ENCODE measurements at places on chromosomes 16 and 17.

GRCh38 chr17:28612531-28612930, 1.5 kb downstream of the RSKR start:
- DNase-seq = no peak

DNA sequence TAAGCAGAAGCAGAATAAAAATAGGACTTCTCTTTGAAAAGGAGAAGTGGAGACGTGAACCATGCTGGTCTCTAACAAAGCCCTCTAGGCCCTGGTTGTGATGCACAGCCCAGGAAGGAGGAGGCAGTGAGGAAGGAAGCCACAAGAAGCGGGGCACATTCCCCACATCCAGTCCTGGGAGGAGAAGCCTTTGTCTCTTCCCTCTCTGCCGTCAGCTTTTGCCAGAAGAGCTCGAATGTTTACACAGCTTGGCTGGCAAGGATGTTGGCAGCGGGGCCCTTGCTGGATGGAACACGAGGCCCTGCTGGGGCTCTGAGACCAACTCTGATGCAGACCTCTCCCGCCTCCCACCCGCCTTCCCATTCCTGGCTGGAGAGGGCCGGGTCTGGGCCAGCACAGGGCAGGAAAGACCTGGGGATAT, 91.3 kb downstream of the MAF start:
- DNase-seq = no peak

GRCh38 chr16:10265770-10266615, 83.8 kb upstream of the GRIN2A start:
- DNase-seq = no peak

DNA sequence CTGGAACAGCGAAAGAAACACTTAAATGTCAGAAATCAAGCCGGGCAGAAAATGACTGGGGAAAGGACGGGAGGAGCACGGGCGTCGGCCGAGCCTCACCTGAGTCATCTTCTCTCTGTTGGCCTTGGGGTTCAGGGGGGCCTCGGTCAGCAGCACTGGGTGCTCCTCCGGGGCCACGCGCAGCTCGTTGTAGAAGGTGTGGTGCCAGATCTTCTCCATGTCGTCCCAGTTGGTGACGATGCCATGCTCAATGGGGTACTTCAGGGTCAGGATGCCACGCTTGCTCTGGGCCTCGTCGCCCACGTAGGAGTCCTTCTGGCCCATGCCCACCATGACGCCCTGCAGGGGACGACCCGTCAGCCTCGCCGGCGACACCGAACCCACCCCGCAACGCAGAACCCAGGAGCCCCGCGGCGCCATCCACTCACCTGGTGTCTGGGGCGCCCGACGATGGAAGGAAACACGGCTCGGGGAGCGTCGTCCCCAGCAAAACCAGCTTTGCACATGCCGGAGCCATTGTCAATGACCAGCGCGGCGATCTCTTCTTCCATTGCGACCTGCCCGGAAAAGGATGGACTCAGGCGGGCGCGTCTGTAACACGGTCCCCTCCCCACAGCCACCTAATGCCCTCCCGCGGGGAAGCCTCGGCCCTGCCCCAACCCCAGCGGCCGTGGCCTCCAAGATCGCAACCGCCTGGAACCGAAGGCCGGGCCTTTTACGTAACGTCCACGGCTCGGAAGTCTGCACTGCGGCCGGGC, 616 bp downstream of the ACTG1 start:
- no peak for DNase-seq

- peak; percentile 23 for DNase-seq
These were observed 556 bp upstream of the SPNS1 start for GRCh38 chr16:28974007-28974436.

DNA sequence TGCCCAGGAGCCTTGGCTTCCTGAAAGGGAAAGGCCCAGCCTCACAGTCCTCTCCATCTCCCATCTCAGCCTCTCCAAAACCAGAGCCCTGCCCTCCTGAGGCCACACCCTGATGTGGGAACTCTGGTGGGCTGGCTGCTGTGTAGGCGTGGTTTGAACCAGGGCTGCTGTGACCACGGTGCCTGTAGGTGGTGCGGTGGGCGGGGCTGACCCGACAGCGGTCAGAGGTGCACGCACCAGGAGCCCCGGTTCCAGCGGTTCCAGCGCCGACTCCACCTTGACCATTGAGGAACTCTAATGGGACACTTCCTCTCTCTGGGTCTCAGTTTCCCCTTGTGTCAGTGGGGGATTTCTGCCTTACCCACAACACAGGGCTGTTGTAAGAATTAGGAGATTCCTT, 2.4 kb downstream of the RAP1GAP2 start:
- DNase-seq = no peak

- DNase-seq = no peak
These were observed 3.9 kb downstream of the IL34 start for GRCh38 chr16:70650216-70650615.

GRCh38 chr17:64382061-64382583, 8.5 kb downstream of the PECAM1 start:
- DNase-seq = no peak

- no peak for DNase-seq
These were observed 11.1 kb downstream of the NR1D1 start for GRCh38 chr17:40089077-40089895.

- peak; percentile 90 for DNase-seq
These were observed 198.4 kb upstream of the SOX9 start for GRCh38 chr17:71922439-71922838.

DNA sequence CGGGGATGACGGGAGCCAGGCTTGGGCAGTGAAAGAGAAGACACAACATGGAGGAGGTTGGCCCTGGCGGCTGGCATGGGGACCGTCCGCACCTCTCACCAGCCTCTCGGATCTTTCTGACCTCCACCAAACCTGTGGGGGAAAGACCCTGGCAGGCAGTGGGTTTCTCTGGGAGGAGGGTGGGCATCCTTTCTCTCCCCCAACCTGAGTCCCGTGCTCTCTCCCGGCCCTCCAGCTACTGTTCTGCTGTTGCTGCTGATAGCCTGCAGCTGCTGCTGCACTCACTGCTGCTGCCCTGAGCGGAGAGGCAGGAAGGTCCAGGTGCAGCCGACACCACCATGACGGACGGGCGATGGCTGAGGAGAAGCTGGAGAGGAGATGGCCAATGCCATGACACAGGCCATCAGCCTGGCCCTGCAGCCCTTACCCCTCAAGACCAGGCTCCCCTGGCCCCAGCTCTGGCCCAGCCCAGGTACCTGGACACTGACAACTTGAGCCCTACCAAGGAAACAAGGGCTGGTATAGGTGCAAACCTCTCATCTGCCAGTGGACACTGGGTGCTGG, 7.4 kb downstream of the SMIM5 start:
- DNase-seq = no peak

DNA sequence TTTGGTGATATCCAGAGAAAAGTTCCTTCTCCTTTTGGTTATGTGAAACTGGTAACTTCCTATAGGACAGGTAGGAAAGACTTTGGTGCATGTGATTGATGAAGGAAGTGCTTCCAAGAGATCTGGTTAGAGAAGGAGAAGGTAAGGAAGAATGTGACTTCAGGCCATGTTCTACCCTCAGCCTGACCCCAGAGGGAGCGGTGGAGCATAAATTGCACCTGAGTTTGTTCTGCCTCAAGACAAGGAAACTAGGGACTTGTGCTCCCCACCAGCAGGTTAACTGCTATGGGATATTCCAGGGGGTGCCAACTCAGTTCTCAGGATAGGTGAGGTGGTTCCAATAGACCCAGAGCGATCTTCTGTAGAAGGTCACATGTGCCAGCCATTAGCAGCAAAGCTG, 299.3 kb upstream of the XYLT1 start:
- DNase-seq = no peak

DNA sequence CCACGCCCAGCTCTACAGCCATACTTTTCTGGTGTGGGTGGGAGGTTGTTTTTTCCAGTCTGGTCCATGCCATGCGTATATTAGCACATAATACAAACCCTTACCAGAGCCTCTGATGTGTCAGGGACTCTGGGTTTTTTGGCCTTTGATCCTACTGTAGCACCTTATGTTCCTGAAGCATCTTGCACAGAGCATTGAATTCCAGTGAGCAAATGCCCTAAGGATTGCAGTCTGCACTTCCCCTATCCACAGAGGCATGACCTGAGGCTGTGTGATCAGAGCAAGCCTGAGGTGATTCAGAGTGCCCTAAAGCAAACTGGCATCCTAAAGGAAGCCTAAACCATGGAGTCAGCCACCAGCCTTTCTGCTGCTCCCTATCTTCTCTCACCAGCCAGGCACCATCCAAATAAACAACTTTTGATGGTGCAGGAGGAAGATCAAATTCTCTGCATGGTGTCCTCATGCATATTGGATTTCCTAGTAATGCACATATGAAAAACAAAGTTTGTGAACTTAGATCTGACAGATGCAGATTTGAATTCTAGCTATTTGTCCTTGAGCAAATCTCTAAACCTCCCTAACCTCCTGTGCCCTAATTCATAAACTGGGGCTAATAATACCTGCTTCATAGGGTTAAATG, 41.2 kb upstream of the HAS3 start:
- DNase-seq = no peak

DNA sequence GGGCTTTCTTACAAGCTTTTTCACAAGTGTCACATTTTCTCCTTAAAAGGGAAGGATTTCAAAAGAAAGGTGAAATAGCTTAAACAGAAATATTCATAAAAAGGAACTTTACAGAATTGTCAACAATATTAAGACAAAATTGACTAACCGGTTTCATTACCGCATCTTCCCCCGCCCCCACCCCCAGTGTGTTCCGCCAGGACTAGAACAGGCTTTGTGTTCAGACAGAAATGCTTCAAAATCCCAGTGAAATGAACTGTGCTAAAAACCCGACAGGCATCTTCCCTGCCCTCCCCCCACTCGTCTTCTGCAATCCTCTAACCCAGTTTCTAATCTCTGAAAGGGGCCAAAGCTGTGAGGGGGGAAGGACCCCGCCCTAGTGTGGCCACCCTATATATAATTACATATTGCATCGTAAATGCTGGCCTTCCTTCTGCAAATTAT, 990 bp upstream of the ROGDI start:
- DNase-seq = no peak

DNA sequence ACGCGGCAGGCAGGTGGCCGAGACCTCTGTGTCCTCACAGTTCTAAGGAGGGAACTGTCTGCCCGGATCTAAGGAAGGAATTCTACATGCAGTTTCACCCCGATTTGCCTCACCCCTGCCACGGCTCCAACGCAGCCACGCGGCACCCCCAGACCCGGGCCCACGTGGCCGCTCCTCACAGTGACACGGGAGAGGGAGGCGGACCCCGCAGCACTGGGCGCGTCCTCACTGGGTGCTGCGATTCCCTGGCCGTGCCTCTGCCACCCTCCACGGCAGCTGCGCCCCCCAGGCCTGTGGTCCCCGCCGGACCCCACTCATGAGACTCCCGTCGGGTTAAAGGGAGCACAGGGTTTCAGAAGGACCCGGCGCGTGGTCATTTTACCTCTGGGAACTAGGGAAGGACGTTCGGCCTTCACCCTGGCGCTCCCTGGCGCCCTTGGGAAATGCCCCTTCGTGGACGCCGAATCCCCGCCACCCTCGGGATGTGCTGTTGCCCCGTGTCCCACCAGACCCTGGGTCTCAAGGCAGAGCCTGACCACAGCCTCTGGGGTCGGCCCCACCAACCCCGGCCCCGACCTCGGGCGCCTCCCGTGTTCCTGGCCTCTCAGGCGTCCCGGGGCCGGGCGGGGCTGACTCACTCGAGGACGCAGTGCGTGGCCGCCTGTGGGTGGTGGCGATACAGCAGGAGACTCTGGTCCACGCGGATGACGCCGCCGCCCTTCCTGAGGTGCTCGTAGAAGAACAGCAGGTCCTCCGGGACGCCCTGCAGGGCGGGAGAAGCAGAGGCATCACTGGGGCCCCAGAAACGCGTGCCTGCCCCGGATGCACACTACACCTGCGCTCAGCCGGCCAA, 118.8 kb upstream of the METRNL start:
- no peak for DNase-seq

DNA sequence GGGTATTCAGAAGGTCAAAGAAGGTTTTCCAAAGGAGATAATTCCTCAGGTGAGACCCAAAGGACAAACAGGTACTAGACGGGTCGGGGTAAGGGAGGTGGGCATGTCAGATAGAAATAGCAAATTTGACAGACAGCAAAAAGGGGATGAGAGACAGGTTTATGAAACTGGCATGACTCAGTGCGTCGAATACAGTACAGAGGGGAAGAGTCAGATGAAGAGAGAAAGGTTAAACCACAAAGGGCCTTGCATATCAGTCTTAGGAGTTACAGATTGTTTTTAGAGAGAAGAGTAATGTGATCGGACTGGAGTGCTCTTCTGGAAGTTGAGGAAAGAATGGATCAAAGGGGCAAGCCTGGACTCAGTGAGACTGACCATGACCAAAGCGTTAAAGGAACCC, 88.4 kb downstream of the ZZEF1 start:
- DNase-seq = no peak

DNA sequence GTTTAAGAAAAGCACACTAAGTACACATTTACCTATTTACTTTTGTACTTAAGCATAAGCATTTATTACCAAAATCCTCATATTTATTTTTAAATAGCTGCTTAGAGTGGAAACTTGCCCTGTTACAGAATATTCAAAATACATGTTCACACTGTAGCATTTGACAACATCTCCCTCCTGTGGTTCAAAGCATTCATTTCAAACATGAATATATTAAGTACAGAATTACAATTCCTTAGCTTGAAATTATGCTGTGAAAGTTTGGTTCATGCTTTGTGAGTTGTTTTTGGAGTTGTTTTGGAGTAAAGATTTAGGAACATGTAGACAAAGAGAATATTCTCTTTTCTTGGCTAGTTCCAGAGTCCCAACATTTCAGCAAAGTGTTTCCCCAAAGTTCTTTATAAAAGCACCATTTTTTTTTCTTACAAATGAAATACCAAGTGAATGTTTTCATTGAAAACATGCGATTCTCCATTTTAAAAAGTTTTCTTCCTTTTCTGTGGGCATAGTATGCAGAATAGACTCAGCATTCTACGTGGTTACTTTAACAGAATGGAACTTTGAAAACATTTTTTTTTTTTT, 33.2 kb downstream of the TUBD1 start:
- DNase-seq = no peak

DNA sequence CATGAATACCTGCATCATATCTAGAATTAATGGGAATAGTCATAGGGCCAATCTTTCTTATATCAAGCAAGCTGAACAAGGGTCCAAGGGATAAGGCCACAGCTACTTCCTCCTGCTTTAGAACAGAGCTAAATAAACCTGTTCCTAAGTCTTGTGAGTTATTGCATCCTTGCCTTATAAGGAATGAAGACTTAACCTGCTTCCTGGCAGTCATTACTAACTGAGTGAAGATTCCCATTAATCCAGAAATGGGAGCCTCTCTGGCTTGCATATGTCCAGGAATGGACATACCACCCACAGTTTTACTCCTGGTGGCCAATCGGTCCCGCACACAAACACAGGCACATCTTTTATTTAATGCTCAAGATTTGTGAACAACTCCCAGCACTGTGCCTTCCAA, 35.9 kb upstream of the SKAP1 start:
- DNase-seq = no peak

DNA sequence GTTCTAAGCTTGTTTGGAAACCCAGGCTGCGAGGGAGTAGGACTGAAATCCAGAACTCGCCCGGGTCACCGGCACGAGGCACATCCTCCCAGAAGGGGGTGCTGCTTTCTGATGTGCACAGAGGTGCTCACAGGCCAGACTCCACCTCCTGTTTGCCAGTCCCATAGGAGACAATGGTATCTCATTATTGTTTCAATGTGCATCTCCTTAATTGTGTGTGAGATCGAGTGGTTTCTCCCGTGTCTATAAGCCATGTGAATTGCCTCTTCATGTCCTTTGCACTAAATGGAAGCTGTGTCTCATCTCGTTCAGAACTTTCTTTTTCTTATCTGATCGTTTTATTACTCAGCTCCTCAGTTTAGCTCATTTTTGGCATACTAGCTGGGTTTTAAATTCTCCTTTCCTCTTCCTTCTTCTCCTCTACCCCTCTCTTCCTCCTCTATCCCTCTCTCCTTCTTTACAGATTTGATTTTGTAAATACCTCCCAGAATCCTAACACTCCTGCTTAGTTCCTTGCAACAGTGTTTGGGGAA, 32.1 kb upstream of the PRKCB start:
- no peak for DNase-seq

- peak; percentile 66 for DNase-seq
These were observed at the start of gene NRN1L for GRCh38 chr16:67884684-67885083. TSS of gene NRN1L (plus strand) at chr16:67884885. CDS start at chr16:67884904, 19 bp downstream.

Data from skeletal muscle cell (primary cell).